ENCODE measurements at places on chromosomes 11 and 22. TPM values are rescaled to one million over a fixed set of nuclear protein-coding genes. Genes with fewer than 3 reads are reported as not detected.

FAT3 gene
- total RNA-seq, result 70.0 TPM

PRMT3 gene
- 15.8 TPM for total RNA-seq

CALCB gene
- not detected for total RNA-seq

TSPAN32 gene
- 2.6 TPM for total RNA-seq

DNA sequence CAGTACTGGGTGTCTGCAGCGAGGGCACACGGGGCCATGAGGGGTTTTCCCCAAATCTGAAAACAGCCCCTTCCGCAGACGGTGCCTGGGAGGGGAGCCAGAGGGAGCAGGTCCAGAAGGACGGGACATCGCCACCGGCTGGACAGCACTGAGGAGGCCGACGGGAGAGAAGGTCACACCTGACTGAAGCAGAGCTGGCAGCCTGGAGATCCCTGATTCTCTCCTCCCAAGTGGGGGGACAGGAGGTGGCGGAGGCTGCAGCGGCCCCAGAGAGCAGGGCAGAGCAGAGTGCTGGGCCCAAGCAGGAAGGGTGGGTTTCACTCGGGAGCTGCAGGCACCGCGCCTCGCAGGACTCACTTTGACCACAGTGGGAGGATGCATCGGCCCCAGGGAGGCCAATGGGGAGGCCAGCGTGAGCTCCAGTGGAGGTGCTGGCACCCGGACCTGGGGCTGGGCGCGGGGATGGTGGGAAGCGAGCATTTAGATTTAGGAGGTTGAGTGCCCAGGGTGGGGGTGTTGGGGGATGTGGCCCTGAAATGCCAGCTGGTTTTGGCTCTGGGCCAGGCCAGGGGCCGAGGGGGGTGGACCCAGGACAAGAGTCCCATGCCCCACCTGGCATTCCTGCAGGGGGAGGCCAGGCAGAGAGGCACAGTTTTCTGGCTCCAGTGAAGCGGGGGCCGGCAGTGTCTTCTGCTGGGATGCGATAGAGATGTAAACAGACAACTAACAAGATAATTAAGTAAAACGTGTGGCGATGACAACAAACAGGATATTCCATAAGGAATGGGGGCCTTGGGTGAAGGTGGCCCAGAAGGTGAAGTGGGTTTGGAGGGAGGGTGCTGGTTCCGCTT, 92.3 kb upstream of the FGF3 start:
- DNase-seq, result no peak

- DNase-seq, result no peak
These were observed 26.1 kb downstream of the CD44 start for GRCh38 chr11:35165030-35165422.

XKR3 gene
- total RNA-seq, result not detected

STK33 gene
- 2.8 TPM for total RNA-seq

DNA sequence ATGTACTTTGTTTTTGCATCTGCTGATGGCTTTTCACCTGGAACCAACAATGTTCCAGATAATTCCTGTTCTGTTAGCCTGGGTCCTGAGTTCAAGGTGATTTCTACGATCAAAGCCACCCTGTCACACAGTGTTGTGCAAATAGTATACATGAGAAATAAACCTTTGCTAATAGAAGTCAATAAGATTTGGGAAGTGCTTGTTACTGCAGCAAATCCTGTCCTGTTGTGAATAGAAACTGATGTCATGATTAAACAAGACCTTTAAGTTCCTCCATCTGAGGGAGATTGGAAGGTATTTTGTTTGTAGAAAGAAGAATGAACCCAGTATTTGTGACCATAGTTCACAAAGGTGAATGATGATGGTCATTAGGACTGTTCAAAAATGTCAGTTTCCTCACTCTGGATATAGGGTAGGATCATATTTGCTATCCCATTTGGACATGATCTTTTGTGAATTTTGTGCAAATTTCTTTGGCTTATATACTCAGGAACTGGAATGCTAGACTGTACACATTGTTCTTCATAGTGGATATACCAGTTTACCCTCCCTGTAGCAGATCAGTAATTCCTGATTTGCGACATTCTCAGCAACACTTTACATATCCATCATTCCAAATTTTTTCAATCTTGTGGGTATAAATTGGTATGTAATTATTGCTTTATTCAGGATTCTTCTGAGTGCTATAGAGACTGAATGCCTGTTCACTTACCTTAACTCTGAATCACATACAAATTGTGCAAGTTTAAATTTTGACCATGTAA, 428.5 kb downstream of the METTL15 start:
- no peak for DNase-seq

- DNase-seq, result no peak
These were observed 8.9 kb upstream of the EHD1 start for GRCh38 chr11:64887234-64887756.

DNA sequence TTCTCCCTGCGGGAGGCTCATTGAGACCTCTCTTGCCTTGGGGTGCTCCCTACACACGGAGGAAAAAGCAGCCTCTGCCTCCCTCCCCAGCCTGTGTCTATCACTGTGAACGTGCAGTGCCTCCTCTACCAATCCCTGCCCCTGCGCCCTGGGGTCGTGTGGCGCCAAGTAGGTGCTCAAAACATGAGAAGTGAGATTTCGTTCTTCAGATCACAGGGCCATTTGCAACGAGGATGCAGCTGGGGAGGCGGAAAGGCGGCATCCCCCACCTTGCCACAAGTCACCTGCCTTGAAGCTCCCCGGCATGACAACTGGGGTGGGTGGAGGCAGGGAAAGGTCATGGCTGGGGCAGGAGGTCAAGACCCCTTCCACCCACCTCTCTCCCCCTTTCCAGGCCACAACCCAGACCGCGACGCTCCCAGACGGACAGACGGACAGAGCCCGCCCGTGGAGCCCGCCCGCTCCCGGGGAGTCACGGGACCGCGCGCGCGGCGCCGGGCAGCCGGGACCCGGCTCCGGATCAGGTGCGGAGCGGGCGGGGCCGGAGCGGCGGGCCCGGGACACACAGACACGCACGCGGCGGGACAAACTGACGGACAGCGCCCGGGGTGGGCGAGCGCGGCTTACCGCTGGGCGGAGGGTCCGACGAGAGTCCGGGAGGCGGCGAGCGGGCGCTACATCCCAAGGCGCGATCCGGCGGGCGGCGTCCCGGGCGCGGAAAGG, 485 bp downstream of the KCNJ4 start:
- DNase-seq, result no peak
